ENCODE measurements at places on chromosomes 12 and 14. TPM values are rescaled to one million over a fixed set of nuclear protein-coding genes. Genes with fewer than 3 reads are reported as not detected.

The HOXC12 gene
- not detected for total RNA-seq

The SERPINA9 gene
- not detected for total RNA-seq

The MNAT1 gene
- 93.0 TPM for total RNA-seq

The EPYC gene
- not detected for total RNA-seq

The NOS1 gene
- total RNA-seq = 11.8 TPM

The PRB3 gene
- not detected for total RNA-seq

The HOXC6 gene
- total RNA-seq = not detected

The B3GNT4 gene
- 8.5 TPM for total RNA-seq

The STON2 gene
- total RNA-seq = 109 TPM

The PPP4R4 gene
- total RNA-seq = 11.8 TPM

The SLC41A2 gene
- 143 TPM for total RNA-seq

The DACT1 gene
- total RNA-seq = 37.8 TPM

The CRACR2A gene
- 0.92 TPM for total RNA-seq

The DIO2 gene
- 10.8 TPM for total RNA-seq

The TMEM119 gene
- 2.8 TPM for total RNA-seq

The MFAP5 gene
- not detected for total RNA-seq

Measured in diencephalon (tissue), 1 donor.